ENCODE measurements at places on chromosomes 6 and 20. TPM values are rescaled to one million over a fixed set of nuclear protein-coding genes. Genes with fewer than 3 reads are reported as not detected.
A peak's percentile ranks its signal among the peaks of the same experiment; 100 is the strongest.

GRCh38 chr6:7401075-7401474 is 11.5 kb downstream of the RIOK1 start:
- no peak for DNase-seq

DNA sequence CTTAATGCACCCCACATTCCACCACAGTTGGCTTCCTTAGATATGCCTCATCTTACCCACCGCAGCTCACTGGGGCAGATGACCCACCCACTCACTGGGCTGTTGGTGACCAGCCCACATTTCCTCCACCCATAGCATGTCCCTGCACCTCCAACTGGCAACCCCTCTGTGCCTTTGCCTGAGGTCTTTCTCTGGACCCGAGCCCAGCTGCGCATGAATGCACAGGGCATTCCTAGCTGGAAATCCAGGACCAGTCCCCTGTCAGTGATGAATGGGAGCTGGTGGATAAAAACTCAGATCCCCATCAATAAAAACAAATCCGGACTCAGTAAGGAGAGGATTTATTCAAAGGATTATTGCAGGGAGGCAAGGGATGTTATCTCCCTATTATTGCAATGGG is 75.0 kb downstream of the ISM1 start:
- no peak for DNase-seq

- DNase-seq = peak; percentile 85
Observed at GRCh38 chr20:13995841-13996240, 525 bp downstream of the MACROD2 start.

GRCh38 chr6:55541024-55541423 is 38.0 kb downstream of the HMGCLL1 start:
- no peak for DNase-seq

GRCh38 chr6:3926150-3926482 is 76.9 kb downstream of the FAM50B start:
- no peak for DNase-seq

- DNase-seq = no peak
Observed at GRCh38 chr20:21725892-21726291, 20.4 kb downstream of the PAX1 start.

The SOBP gene
- polyA plus RNA-seq = 1.1 TPM

All from small intestine (tissue), 16 donors.